ENCODE measurements at places on chromosomes 12 and 14. TPM values are rescaled to one million over a fixed set of nuclear protein-coding genes. Genes with fewer than 3 reads are reported as not detected.

The PRB2 gene
- total RNA-seq: not detected

The PIANP gene
- total RNA-seq: 0.13 TPM

DNA sequence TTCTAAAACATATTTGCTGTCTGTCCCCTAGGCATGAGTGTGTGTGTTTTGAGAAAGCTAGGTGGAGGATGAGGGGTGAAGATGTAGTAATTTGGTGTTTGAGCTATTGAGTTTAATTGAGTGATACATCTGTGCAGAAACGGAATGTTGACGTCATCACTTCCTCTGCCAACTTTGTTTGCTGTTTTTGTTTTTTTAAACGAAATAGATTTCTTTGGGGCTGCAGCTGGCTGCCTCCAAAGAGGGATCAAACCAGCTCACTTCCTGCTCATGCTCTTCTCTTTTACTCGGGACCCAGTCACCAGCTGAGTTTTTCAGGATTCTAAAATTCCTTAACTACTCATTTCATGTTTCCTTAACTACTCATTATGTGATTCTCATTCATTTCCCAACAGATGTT, 19.5 kb upstream of the CRACR2A start:
- DNase-seq: no peak

GRCh38 chr14:105848570-105848969, 322.2 kb downstream of the TMEM121 start:
- DNase-seq: no peak

DNA sequence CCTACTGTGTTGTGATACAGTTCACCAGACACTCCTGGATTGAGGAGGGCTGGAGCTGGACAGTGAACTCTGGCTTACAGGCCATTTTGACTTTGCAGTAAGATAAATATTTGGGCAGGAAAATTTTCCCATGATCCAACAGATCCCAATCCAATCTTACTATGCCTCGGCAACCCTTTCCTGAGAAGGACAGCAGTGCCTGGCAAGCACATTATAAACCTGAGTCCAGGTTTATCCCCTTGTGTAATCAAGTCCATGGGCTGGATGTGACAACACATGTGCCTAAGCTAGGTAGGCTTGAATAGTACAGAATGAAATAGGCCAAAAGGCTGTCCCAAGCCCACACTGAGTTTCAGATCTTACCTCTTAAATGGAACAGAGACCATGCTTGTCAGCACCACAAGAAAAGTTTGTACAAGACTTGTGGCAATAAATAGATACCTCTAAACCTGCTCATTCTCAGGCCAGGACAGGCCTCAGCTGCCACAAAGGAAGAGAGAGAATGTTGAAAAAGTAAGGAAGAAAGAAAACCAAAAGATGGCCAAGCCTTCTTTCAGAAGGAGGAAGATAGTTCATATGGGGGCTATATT, 34.9 kb downstream of the CREBL2 start:
- DNase-seq: no peak

DNA sequence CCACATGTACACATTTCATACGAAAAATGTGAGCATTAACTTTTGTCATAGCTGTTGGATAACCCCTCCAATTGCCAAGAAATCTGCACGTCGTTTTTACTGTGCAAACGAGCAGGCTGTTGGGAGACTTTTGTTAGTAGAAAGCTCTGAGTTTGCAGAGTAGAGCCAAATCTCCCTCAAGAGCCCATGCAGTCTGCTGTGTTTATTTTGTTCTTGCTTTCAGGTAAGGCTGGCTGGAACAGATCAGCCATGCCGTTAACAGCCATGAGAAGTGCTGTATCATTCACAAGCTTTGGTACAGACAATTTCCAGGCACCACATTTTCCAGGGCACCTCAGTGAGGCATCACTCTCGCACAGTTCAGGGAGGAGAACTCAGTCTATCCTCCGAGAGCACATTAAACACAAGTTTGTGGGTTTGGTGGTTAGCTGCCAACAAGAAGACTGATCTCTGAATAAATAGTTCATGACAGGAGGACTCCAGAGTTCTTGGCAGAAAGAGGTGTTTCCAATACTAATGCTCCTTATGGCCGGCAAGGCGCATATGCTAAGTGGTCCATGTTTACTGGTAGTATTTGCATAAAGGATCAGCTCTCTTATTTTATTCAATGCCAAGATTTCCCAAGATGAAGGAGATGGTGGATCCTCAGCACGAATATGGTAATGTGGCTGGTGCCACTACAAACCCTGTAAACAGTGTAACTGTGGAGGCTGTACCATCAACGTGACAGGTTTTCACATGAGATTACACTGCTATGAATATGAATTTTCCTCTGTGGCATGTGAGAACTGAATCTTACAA, 30.3 kb upstream of the PELI2 start:
- no peak for DNase-seq

DNA sequence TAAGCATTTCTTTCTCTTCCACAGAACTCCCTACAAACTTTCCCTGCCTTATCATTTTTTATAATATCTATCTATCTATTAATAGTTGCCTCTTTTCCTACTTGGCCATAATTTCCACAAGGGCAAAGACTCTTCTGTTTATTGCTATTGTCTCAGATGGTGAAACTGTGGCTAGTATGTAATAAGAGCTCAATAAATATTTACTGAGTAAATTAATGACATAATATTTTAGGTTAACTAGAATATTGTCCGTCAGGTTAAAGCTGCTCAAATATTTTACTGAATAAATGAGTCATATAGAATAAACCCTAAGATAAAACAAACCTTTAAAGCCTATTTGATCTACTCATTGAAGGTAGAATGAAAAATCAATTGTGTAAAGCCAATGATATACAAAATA, 240.5 kb downstream of the PPFIA2 start:
- no peak for DNase-seq

- peak; percentile 57 for DNase-seq
Observed at GRCh38 chr12:65603438-65604351, 220.6 kb upstream of the HMGA2 start.

DNA sequence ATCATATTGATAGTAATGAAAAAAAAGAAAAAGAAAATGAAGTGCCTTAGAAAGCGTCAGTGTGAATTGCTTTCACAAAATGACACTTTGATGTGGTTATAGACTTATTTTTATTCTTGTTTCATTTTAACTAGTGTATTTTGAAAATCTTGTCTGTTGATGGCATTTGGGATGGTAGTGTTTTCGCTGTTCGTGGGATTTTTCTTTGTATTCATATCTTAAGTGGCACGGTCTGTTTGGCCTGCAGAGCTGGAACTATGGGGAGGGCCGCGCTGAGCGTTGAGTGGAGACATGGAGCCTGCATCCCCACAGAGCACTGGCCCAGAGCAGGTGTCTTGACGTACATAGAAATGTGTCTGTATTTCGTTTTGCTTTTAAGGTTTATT, 61.6 kb downstream of the WDR20 start:
- no peak for DNase-seq

GRCh38 chr14:81430235-81430634, 30.1 kb upstream of the STON2 start:
- no peak for DNase-seq

Measured in Panc1 (cell line).